ENCODE measurements at places on chromosomes 3 and 15. TPM values are rescaled to one million over a fixed set of nuclear protein-coding genes. Genes with fewer than 3 reads are reported as not detected.

DNA sequence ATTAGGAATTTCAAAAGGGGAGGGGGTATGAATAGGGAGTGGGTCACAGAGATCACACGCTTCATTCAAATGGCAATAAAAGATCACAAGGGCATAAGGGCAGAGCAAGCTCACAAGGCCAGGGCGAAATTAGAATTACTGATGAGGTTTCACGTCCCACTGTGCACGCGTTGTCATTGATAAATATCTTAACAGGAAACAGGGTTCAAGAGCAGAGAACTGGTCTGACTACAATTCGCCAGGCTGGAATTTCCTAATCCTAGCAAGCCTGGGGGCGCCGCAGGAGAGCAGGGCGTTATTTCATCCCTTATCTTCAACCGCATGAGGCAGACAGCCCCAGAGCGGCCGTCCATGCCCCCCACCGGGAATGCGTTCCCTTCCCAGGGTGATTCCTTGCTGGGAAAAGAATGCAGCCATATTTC is 18.1 kb upstream of the SMCO1 start:
- H3K27ac ChIP-seq, result no peak overlapping the region
- no peak for DNase-seq
- H3K4me1 ChIP-seq, result no peaks in the 10 kb centered on the region
- no peak overlapping the region for H3K4me3 ChIP-seq
- H3K27me3 ChIP-seq, result no peaks in the 10 kb centered on the region

GRCh38 chr3:100465892-100466777 is 26.3 kb upstream of the TMEM45A start:
- no peaks in the 10 kb centered on the region for H3K36me3 ChIP-seq
- no peak overlapping the region for H3K27ac ChIP-seq
- H3K27me3 ChIP-seq, result no peaks in the 10 kb centered on the region
- H3K4me3 ChIP-seq, result no peak overlapping the region

- H3K36me3 ChIP-seq, result no peaks in the 10 kb centered on the region
- H3K27ac ChIP-seq, result peak overlapping the region; percentile 80
- peaks cover 12% of the 10 kb centered on the region for H3K4me1 ChIP-seq
- DNase-seq, result peak; percentile 35
Observed at GRCh38 chr3:196135693-196136639, 54.1 kb upstream of the TFRC start.

GRCh38 chr15:89114990-89115389 is 26.7 kb downstream of the ABHD2 start:
- no peak overlapping the region for H3K4me3 ChIP-seq
- H3K27me3 ChIP-seq, result no peaks in the 10 kb centered on the region
- DNase-seq, result no peak

Gene HIGD2B
- polyA plus RNA-seq, result not detected

DNA sequence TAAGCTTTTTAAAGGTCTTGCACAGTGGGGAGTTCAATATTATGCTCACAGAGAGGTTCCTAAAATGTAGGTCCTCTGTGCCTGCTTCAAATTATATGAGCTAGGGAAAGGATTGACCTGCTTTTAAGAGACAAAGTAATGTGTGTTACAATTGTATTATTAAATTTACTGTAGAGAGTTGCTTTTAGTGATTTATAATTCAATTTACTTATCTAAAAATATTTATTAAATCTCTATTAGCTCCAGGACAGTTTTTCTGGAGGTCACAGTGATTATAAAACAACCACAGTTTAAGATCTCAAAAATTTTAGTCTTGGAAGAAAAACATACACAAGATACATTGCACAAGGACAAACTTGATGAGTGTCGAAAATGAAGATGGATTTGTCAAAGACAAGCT is 665.7 kb upstream of the ARPP21 start:
- H3K27ac ChIP-seq, result no peak overlapping the region
- H3K27me3 ChIP-seq, result no peaks in the 10 kb centered on the region
- H3K36me3 ChIP-seq, result no peaks in the 10 kb centered on the region
- DNase-seq, result no peak
- no peak overlapping the region for H3K4me3 ChIP-seq

- peaks cover 46% of the 10 kb centered on the region for H3K4me1 ChIP-seq
- no peak for DNase-seq
- H3K27me3 ChIP-seq, result no peaks in the 10 kb centered on the region
- H3K4me3 ChIP-seq, result no peak overlapping the region
- peak overlapping the region; percentile 41 for H3K27ac ChIP-seq
Observed at GRCh38 chr3:150256318-150256717, 151.8 kb upstream of the TSC22D2 start.

DNA sequence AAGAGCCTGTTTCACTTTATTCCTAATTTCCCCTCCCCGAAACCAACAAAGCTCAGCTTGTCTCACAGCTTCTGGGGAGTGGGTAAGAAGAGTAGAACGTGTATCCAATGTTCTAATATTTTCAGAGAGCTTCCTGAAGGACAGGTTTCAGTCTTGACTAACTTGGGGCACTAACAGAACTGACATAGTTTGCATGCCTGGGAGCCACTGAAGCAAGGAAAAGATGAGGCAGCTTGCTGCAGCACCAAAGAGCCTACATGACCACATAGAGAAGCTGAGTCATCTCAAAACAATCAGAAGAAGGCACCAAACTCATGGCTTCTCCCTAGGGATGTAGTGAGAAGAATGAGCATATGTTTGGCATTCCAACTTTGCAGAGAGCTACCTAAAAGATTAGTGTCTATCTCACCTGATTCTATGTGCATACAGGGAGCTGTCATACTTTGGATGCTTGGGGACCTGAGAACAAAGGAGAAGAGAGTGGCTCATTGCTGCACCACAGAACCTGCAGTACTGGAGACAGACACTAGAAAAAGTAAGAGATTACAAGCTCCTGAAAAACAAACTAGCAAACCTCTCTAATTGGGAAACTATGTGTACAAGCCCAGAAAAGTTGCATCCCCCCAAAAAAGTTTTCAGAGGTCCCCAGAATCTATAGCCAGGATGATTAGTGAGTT is 86.9 kb downstream of the DCLK3 start:
- no peaks in the 10 kb centered on the region for H3K27me3 ChIP-seq
- no peaks in the 10 kb centered on the region for H3K36me3 ChIP-seq
- H3K4me3 ChIP-seq, result no peak overlapping the region
- H3K4me1 ChIP-seq, result no peaks in the 10 kb centered on the region
- no peak overlapping the region for H3K27ac ChIP-seq
- DNase-seq, result no peak

Gene RBP2
- polyA plus RNA-seq, result 80.9 TPM

- DNase-seq, result no peak
- H3K27ac ChIP-seq, result no peak overlapping the region
- H3K27me3 ChIP-seq, result no peaks in the 10 kb centered on the region
- no peak overlapping the region for H3K4me3 ChIP-seq
Observed at GRCh38 chr15:57147621-57148020, 228.7 kb upstream of the CGNL1 start.

DNA sequence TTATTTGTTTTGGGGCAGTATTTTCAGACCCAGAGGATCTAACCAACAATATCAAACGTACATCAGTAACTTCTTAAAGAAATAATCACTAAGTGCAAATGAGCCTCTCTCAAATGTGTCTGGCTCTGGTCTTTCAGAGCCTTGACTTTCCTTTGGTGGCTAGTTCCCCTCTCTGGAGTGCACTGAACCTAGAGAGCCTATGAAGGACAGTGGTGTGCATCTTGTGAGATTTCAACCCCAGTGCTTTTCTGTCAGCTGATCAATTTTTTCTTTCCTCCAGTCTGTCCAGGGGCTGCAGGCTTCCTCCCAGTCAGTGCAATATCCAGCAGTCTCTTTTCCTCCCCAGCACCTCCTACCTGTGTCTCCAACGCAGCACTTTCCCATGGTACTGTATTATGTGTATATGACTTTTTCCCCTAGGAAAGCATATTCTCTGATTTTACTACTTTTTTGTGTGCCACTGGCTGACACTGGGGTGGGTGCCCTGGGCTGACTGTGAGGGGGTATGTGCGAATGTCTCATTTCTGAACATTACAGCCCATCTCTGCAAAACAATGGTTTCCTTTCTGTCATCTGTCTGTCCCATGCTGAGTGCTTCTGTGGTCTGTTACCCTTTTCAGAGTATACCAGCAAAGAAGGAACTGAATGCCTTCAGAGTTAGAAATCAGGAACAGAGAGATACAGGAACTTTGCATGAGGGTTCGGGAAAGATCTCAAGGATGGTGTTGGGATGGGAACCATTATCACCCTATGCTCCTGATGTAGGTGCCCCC is 98.8 kb downstream of the ARPP21 start:
- peaks cover 5% of the 10 kb centered on the region for H3K27me3 ChIP-seq
- no peak overlapping the region for H3K27ac ChIP-seq
- H3K36me3 ChIP-seq, result no peaks in the 10 kb centered on the region
- no peaks in the 10 kb centered on the region for H3K4me1 ChIP-seq
- H3K4me3 ChIP-seq, result no peak overlapping the region
- no peak for DNase-seq

Gene POC1A
- 3.7 TPM for polyA plus RNA-seq

Gene PIK3CB
- 14.3 TPM for polyA plus RNA-seq

GRCh38 chr3:134485075-134485717 is 589 bp downstream of the ANAPC13 start:
- peak overlapping the region; percentile 97 for H3K27ac ChIP-seq
- H3K27me3 ChIP-seq, result no peaks in the 10 kb centered on the region
- H3K36me3 ChIP-seq, result no peaks in the 10 kb centered on the region

GRCh38 chr3:154598166-154598565 is 168.2 kb upstream of the GPR149 start:
- H3K4me1 ChIP-seq, result no peaks in the 10 kb centered on the region
- no peaks in the 10 kb centered on the region for H3K36me3 ChIP-seq
- H3K4me3 ChIP-seq, result no peak overlapping the region
- no peak overlapping the region for H3K27ac ChIP-seq

Gene RASGRP1
- polyA plus RNA-seq, result 1.3 TPM

Gene CHRNA5
- polyA plus RNA-seq, result 1.1 TPM

DNA sequence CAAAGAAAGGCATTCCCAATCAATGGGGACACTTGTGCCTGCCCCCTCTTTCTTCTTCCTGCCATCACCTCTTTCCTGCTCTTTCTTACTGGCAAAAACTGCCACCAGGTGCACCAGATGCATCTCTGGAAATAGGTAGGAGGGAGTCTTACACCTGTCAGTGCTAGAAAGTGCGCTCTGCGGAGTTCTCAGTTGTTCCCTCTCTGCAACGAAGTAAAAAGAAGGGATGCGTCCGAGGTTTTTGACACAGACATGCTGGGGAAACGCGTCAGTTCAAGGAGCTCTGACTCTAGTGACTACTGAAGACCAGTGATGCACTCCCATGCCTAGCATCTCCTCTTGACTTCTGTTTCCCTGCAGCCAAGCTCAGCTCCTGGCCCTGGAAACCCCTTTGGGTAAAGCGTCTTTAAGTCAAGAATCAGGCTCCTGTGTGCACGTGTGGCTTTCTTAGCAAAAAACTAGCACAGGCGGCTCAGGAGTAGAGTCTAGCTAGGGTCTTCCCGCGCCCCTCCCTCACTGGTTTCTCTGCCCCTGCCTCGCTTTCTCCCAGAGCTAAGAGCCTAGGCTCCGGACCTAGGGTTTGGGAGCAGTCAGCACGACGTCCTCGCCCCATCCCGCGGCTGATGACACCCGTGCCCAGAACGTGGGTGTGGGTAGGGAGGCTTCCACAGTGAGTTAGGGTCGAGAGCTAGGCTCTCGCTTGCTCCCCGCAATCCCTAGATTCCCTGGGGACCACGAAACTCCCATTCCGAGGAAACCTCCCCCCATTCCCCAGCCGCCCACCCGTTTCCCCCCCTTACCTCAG is 564 bp upstream of the GRM7 start:
- H3K4me3 ChIP-seq, result peak overlapping the region; percentile 54
- H3K27me3 ChIP-seq, result peaks cover 69% of the 10 kb centered on the region
- no peaks in the 10 kb centered on the region for H3K36me3 ChIP-seq
- DNase-seq, result no peak

- H3K4me3 ChIP-seq, result no peak overlapping the region
- no peaks in the 10 kb centered on the region for H3K4me1 ChIP-seq
- no peaks in the 10 kb centered on the region for H3K27me3 ChIP-seq
- no peaks in the 10 kb centered on the region for H3K36me3 ChIP-seq
Observed at GRCh38 chr3:48980295-48980694, 9.7 kb upstream of the P4HTM start.

Gene TRH
- not detected for polyA plus RNA-seq

Gene TP63
- polyA plus RNA-seq, result 1.9 TPM

GRCh38 chr3:14138109-14138877 is 13.4 kb downstream of the TMEM43 start:
- H3K4me1 ChIP-seq, result peaks cover 3% of the 10 kb centered on the region
- H3K36me3 ChIP-seq, result no peaks in the 10 kb centered on the region
- H3K27ac ChIP-seq, result no peak overlapping the region
- no peaks in the 10 kb centered on the region for H3K27me3 ChIP-seq

DNA sequence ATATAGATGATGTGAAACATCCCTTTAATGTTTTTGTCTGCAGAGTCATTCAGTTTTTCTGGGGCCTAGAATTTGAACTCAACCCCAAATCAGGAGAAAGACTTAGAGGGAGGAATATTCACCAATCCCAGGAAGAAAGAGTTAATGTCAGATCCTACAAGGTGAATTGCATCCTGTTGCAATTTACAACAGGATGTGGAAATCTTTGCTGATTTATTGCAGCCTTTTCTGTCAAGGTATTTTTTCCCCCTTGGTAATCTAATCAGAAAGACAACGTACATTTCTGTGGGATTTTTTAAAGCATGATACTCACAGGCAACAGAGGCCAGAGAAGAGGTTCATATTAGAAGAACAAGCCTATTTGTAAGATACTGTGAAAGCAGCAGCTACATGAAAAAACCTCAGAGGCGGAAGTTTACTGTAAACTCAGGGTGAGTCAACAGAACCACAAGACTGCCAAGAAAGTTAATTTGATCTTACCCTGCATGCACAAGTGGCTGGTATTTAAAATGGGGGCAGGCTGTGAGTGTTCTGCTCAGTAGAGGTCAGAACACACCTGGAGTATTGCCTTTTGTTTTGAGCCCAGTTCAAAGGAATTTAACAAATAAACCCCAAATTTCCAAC is 531.9 kb downstream of the AGBL1 start:
- H3K4me3 ChIP-seq, result no peak overlapping the region
- peak overlapping the region; percentile 41 for H3K27ac ChIP-seq
- no peaks in the 10 kb centered on the region for H3K36me3 ChIP-seq
- H3K4me1 ChIP-seq, result peaks cover 6% of the 10 kb centered on the region
